GDM1 (cell line): ENCODE measurements at places on chromosomes 12 and 14.

- DNase-seq, result no peak
Measured at GRCh38 chr12:93442411-93443340, 929 bp upstream of the UBE2N start.

- DNase-seq, result no peak
Measured at GRCh38 chr14:35779368-35779767, 29.7 kb downstream of the RALGAPA1 start.

DNA sequence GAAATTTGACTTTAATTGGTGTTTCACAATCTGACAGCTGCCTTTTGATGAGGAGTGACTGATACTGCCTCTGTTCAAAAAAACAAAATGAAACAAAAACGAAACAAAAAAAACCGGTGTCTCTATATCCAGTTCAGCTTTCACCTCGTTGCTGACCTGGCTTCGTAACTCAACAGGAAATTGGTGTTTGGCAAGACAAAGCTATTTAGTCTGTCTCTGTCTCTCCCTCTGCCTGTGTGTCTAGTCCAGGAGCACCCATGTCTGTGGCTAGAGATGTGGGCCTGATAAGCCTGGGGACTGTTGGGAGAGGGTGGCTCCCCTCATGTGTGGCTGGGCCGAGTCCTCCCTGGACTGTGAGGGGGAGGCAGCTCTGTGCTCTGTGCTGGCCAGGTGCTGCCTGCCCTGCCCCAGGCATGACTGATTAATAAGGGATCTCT lies 11.3 kb downstream of the CACNA1C start:
- DNase-seq, result no peak

DNA sequence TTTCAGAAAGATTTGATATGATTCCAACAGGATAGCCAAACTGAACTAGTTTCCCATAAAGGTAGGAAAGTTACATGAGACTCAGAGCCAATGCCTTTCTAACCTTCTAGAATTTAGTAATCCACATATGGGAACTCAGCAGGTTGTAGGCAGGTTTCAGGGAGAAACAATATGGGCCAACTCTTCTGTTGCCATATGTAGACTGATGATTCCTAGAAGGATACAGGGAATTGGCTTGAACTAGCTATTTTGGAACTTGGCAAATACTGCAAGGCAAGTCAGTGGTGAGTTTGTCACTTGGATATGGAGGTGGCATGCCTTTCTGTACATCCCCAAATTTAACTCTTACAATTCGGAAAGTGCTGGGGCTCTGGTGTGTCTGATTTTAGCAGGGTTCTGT lies 15.5 kb downstream of the SUDS3 start:
- no peak for DNase-seq

GRCh38 chr14:20662968-20663732 lies 21.2 kb upstream of the RNASE4 start:
- peak; percentile 79 for DNase-seq
